Esophagus squamous epithelium (tissue), 5 donors: ENCODE measurements at places on chromosomes 4 and X.

- no peak for DNase-seq
These were observed 112.1 kb downstream of the ARHGAP6 start for GRCh38 chrX:11553594-11553993.

DNA sequence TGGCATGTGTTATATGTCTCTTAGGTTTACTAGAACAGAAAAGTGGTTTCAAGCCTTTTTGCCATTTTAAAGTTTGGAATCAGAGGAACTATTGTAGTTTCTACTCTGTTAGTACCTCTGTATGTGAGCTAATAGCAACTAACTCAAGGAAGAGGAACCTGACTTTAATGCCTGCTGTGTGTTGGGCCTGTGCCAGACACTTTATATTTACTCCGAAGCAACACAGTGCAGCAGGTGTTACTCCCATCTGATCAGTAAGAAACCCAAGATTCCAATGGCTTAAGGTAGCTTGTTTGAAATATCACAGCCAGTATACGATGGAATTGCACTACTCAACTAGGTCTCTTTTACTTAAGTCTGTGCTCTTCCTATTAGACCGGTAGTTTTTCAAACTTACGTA, 79.2 kb downstream of the USP9X start:
- DNase-seq, result no peak

DNA sequence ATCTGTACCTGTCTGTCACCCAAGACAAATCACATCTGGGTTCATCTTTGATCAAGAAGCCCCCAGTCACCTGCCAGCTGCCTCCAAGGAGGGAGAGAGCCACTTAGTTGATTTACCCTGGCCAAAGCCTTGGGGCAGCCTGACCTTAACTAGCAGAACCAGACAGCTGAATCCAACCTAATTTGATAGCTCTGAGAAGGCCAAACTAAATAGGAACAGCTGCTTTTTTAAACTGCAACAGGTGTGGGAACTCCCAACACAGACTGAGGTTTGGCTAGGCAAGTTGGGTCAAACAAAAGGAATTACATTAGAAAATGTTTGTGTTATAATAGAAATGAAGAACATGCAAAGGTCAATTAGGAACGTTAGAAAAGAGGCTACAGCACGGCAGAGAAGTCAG, 375.7 kb downstream of the NLGN4X start:
- DNase-seq, result no peak

DNA sequence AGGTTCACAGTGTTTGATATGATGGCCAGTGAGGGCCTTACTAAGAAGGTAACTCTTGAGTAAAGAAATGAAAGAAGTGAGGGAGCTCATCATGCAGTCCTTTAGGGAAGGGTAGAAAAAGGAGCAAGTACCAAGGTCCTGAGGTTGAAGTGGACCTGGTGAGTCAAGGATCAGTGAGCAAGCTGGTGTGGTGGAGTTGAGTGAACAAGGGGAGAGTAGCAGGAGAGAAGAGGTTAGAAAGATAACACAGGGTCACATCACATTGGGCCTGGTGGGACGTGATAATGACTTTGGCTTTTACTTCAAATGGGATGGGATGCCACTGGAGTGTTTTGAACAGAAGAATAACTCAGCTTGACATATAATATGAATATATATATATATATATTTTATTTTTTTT, 44.7 kb downstream of the OSTC start:
- no peak for DNase-seq

DNA sequence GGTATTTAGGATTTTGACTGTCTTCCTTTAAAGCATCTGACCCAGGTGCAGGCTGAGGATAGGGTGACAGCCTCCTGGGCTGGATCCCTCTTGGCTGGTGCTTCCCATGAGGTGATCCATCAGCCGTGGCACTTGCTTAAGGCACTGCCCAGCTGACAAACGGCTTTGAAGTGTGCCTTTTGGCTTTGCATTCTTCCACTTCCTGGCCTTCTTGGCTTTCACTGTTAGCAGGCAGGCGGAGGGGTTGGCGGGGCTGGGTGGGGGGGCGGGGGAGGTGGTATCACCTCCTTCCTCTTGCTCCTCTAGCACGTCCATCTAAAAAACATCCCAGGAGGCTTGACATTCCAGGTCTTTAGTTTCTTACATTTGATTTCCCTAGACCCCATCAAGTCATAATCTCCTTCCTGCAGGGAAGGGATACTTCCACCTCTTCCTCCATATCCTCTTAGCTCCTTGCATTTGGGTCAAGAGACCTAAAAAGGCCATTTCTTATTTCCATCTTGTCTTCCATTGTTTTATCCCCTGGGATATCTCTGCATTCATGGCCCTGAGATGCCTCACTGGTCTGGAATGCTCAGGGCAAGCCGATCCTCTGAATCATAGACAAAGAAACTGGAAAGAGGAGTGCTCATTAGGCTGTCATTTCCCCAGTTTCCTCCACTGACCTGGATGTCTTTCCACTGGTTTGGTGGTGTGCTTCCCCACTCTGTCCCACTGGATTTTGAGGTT, 11.3 kb upstream of the APLN start:
- DNase-seq, result no peak
